Occipital lobe (tissue), 3 donors: ENCODE measurements at places on chromosomes 16 and 17.

DNA sequence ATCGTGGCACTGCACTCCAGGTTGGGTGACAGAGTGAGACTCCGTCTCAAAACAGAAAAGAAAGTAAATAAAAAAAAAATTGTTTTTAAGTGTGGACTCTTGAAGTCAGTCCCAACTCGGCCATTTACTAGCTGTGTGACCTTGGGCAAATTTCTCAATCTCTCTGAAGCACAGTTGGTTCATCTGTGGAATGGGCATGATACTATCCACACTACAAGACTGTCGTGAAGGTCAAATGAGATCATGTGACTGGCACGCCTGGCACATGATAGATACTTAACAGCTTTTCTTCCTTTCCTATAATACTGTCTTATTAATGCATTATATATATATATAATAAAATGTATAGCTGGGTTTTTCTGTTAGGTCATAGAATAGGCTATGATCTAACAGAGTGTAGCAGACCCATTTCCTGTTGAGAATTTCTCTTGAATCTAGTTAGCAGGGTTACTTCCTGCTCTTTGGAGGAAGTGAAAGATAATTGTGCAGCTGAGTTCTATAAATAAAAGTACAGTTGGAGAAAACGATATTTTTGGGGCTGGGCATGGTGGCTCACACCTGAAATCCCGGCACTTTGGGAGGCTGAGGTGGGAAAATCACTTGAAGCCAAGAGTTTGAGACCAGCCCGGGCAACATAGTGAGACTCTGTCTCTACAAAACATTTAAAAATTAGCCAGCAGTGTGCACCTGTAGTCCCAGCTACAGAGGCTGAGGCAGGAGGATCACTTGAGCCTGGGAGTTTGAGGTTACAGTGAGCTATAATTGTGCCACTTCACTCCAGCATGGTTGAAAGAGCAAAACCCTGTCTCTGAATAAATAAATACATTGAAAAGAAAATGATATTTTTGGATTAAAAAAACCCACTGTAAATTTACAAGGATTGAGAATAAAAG is 7.3 kb downstream of the MILR1 start:
- DNase-seq = no peak

GRCh38 chr17:75816693-75817092 is 27.5 kb downstream of the UNC13D start:
- no peak for DNase-seq

DNA sequence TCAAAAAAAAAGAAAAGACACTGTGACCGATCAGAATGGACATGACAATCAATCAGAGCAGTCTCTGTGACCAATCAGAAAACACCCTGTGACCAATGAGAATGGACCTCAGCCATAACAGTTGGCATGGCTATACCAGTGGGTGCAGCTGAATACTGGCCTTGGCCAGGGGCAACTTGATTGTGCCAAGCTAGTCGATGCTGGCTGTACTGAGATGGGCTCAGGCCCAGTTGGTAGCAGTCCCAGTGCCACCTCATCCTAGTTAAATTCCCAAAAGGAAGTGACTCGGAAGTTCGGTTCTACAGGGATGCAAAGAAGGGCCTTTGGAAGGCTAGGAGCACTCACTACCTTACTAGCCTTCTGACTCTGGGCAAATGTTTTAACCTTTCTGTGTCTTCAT is 37.2 kb upstream of the BCO1 start:
- DNase-seq = peak; percentile 26

- DNase-seq = no peak
Observed at GRCh38 chr17:73821665-73822064, 177.4 kb upstream of the SDK2 start.

- no peak for DNase-seq
Observed at GRCh38 chr17:83109793-83110645, 30.6 kb downstream of the METRNL start.
